Activated naive CD4-positive, alpha-beta T cell treated with anti-CD3 and anti-CD28 coated beads, Interleukin-2, amount 10 ng/mL, durations not matched to agents 7 days and 5 days (primary cell): ENCODE measurements at places on chromosomes 7 and 10.
A peak's percentile ranks its signal among the peaks of the same experiment; 100 is the strongest.

DNA sequence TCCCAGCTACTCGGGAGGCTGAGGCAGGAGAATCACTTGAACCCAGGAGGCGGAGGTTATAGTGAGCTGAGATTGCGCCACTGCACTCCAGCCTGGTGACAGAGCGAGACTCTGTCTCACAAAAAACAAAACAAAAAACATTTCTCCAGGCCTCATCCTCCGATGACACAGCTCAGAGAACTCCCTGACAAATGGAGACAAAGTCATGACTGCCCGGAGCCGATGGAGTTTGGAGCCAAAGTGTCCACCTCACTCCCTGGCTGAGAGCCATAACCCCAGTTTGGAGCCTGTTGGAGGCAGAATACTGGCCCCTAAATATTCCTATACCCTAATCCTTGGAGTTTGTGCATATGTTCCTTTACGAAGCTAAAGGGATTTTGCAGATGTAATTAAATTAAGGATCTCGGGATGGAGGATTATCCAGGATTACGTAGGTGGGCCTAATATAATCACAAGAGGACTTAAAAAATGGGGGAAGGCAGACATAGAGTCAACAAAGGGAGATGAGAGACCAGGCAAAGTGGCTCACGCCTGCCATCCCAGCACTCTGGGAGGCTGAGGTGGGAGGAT, 22.7 kb downstream of the SSC4D start:
- no peak for DNase-seq

DNA sequence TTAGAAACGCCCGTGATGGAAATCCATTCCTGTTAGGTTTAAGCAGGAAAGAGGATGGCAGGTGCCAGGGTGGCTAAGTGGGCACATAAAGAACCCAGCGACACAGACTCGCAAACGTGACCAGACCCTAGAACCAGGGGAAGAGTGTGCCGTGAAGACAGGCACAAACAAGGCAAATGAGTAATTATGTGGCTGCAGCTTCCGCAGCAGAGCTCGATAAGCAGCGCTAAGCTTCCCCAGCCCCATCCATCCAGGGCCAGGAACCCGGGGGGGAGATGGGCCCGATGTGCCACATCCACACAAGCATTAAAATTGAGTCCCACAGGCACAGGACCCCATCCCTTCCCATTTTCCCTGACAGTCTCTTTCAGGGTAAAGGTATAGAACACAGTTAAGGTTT, 14.0 kb upstream of the ZFAND2A start:
- DNase-seq: no peak

DNA sequence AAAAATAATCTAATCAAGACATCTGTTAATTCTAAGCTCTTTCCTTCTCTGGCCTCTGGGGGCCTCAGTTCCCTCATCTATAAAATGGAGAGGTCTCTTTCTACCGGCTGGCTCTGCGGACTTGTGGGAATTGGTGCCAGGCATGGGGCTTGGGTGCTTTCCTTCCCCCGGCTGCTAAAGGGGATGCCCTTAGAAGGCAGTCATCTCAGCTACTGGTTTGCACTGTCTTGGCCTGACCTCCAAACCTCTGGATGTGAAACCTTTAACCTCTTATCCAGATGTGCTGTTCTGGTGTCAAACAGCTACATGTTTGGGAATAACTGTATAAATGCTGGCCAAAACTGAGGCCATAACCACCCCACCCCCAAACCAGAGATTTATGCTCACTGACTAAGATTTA, 320.0 kb downstream of the RPS24 start:
- DNase-seq: no peak

DNA sequence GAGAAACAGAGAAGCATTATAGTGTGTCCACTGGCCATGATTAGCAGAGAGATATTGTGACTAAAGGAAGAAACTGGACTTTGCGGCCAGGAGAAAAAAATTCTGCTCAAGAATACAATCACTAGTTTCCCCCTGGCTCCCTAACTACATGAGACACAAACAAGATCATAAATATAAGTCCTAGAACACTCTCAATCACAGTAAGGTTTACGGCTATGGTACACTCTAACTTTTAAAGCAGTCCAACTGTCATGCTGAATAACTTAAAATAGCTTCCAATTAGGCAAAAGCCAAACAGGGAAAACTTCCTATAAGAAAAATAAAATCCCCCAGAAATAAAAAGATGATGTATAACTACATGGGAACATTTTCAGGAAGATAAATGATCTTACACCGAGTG, 132.1 kb downstream of the STRA8 start:
- no peak for DNase-seq

GRCh38 chr7:157411580-157411979, 74.8 kb downstream of the DNAJB6 start:
- DNase-seq: no peak

GRCh38 chr10:132521466-132522102, 16.0 kb upstream of the INPP5A start:
- no peak for DNase-seq

DNA sequence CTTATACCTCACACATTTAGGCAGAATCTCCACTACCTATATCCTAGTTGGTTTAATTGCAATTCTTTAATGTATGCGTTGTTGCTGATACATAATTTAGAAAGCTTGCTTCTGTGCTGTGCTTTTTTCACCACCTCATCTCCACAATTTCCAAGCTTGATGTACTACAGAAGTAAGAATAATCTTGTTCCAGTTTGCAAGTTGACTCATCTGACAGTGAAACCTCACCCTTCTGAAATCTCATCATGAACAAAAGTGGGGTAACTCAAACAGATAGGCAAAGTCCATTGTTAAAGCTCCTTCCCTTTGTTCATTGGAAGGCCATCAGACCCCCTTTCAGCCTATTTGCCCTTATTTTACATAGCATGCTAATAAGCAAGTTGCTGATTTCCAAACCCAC, 13.6 kb downstream of the EIF4EBP2 start:
- DNase-seq: no peak

DNA sequence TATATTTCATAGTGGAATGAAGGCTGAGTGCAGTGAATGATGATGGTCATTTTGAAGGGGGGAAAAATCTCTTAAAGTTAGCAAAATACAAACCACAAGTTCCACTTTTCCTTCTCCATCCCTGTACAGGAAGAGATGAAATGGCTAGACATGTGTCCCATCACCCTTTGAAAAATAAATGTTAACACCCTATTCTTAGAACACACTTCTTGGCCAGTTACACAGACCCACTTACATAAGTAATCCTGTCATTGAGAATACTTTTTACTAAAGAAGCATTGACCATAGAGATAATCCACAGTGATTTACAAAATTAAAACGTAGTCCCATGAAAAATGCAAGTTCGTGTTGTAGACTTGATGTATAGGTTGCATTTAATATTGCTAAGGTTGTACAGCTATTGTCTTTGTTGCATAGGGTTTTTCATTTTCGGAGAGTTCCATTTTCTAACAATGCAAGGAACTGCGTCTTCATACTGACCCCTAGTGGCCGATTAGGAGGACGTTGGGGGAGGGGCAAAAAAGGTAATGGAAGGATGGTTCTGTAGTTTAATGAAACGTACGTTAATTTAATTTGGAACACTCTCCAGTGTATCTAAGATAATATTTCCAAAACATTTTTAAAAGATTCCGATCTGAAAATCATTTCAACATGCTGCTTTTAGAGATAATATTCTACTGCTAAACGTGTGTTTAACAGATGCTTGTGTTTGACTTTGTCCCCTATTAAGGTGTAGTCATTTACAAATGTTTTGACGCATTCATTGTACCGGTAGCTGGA, 60.9 kb downstream of the ARMC3 start:
- DNase-seq: peak; percentile 75

DNA sequence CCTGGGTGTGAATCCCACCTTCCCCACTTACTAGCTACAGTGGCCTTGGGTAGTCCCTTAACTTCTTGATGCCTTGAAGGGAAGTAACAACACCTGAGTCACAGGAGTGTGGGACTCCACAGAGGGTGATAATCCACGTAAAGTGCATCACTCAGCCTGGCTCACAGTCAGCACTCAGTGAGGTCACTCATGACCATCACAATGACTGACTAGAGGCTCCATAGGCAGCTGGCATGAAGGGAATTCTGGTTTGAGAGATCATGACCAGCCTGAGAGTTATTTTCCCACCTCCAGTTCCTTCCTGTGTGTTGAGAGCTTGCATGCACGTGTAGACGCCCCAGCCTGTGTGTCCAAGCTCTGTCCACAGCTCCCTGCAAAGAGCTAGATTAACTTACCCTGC, 34.8 kb downstream of the NEUROG3 start:
- DNase-seq: no peak

DNA sequence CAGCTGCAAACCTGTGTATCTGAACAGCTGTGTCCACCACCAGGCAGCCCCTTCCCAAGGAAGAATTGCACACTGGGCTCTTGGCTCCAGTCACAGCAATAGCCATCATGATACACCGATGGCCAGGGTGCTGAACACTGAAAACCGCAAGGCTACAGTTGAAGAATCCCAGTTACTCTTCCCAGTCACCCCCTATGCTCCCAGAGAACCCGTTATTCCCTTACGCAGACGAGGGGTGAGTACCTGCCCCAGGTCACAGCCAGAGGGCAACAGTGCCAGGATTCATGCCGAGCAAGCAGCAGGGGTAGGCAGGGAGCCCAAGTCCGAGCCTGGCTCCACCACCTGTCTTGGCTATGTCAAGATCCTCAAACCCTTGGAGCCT, 57.8 kb downstream of the RASGEF1A start:
- peak; percentile 17 for DNase-seq

- DNase-seq: peak; percentile 72
Observed at GRCh38 chr10:23067939-23068775, 27.2 kb upstream of the MSRB2 start.

DNA sequence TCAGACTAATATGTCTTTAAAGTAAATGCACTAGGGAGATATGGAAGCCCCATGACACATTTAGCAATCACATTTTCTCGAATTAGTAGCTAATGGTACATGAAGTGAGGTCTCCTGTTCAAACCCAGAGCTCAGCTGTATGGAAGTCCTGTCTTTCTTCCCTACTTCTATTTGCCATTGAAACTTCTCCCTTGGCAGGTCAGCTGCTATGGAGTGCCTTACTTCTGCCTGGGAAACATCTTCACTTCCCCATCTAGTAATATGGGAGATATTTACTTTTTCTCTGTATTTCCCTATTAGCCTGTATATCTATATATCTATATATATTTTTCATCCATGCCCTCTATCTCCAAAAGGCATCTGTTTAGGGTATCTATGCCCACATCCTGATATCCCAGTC, 225.3 kb upstream of the INHBA start:
- DNase-seq: no peak

DNA sequence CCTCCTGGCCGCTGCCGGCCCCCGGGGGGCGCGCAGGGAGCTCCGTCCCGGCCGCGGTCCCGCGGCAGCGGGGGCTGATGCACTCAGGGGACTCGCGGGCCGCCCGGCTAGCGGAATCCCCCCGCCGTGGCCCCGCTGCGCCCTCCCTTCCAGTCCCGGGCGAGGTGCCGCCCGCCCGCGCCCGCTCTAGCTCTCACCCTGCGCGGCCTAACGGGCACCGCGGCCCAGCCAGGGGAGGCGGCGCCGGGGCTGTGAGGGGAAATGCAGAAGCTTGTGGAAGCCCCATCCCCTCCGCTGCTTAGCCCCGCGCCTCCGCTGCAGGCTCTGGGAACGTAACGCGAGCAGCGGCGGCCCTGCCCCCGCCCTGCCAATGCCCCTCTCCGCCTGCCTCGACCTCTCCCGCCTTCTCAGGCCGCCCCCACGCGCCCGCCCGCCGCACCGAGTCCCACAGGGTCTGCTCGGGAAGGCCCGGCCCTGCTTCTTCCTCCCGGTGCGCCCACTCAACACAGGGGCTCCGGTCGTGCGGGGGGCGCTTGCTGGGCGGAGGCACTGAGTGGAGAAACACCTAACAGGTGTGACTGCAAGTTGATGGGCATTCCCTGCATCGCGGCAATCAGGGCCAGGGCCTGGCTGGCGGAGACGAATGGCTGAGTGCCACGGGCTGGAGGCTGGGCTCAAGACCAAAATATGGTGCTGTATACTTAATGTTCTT, 384 bp upstream of the TMEM229A start:
- no peak for DNase-seq

DNA sequence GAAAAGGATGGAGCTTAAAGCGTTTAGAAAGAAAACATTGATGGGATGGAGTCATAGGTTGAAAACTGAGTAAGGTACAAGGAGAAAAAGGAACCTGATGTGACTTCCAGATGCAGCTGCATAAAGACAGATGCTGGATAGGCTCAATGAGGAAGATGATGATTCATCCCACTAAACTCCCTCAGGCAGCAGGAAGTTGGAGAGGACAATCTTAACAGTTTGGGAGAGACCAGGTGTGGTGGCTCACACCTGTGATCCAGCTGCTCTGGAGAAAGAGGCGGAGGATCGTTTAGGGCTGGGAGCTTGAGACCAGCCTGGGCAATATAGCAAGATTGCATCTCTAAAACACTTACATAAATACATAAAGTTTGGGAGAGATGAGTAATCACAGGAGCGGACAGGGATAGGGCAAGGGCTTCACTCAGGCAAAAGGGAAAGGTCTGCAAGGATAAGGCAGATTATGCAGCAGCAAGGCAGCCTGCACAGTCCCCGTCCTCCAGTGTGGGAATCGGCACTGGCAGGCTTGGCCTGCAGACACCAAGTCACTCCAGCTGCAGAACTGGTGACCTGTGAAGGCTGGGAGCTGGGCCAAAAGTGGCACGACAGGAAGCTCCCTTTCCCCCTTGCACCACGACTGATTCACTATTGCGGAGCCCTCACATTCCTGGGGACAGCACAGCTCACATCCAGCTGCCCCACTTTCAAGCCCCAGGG, 438.5 kb downstream of the GRID1 start:
- DNase-seq: no peak

- DNase-seq: no peak
Observed at GRCh38 chr10:113959383-113959760, 84.3 kb upstream of the ADRB1 start.

- DNase-seq: no peak
Observed at GRCh38 chr10:76051007-76051936, 619.8 kb downstream of the LRMDA start.

DNA sequence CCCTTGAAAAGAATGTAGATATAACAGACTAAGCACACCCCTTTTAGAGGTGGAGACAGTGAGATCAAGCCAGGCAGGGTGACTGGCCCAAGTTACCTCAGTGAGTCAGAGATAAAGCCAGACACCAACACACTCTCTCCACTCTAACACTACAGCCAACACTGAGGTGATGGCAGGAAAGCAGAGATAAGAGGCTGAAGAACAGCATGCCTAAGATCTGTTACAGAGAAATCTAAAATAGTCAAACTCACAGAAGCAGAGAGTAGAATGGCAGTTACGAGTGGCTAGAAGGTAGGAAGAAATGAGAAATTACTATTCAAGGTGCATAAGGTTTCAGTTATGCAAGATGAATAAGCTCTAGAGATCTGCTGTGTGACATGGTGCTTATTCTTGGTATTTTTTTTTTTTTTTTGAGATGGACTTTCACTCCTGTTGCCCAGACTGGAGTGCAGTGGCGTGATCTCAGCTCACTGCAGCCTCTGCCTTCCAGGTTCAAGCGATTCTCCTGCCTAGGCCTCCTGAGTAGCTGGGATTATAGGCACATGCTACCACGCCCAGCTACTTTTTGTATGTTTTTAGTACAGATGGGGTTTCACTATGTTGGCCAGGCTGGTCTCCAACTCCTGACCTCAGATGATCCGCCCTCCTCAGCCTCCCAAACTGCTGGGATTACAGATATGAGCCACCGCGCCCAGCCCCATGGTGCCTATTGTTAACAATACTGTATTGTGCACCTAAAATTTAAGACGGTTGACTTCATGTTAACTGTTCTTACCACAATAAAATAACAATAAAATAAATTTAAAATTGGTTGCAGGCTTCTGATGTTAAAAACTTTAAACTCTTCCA, 28.7 kb downstream of the ICA1 start:
- DNase-seq: no peak
